Fibroblast of skin of left biceps (primary cell): ENCODE measurements at places on chromosomes 6 and 20.

GRCh38 chr20:462199-462991, at the start of gene TBC1D20:
TBC1D20 (minus strand) TSS chr20:462533; CDS start chr20:462405, 128 bp downstream.
- DNase-seq = peak; percentile 67

GRCh38 chr6:54516321-54516720, 208.1 kb downstream of the TINAG start:
- DNase-seq = no peak

- no peak for DNase-seq
These were observed 115.3 kb upstream of the MRPS10 start for GRCh38 chr6:42332916-42333315.

DNA sequence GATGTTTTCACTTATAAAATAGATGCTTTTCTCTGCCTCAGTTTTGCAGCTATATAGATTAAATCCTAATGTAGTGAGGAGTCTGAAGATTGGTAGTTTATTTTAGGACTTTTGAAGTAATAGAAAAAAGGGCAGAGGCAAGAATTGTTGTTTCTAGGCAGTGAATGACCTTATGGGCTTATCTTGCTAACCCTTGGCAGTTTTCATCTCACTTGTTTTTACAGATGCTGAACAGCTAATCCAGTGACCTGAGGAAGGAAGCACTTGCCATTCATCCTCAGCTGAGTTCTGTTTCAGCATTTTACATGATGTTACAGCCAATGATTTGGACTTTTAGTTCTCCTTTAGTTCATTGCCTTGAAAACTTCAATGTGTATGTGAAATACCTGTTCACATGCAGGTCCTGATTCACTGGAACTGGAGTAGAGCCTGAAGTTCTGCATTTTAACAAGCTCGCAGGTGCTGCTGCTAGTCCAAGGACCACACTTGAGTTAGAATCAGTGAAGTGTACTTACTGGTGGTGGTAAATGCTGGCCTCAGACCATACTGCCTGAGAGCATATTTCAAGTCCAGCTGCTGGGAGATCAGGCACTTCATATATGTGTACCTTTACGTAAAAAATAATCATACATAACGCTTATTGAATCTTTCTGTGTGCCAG, 86.9 kb downstream of the TULP4 start:
- no peak for DNase-seq

DNA sequence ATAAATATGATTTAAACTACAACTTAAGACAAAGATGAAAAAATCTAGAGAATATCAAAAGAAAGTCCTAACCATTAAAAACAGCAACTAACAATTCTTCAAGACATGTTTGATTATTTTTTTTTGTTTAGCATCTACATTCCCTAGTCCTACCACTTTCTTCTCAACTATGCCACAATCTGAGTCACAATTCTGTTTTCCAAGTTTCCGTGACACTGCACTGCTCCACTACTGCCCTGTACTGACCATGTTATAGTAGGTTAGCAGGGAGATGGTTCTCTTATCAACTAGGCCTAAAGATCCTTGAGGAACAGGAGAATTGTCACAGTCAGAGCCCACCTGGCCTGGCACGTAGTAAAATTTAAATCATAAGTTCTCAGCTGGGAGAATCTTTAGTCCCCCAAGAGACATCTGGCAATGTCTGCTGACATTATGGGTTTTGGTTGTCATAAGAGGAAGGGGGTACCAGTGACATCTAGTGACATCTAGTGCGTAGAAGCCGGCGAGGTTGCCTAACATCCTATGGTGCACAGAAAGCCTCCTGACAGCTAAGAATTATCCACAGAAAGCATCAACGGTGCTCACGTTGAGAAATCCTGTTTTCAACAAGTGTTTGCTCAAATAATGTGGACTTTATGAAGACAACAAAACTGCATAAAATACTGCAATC, 100.5 kb downstream of the PDE10A start:
- no peak for DNase-seq

DNA sequence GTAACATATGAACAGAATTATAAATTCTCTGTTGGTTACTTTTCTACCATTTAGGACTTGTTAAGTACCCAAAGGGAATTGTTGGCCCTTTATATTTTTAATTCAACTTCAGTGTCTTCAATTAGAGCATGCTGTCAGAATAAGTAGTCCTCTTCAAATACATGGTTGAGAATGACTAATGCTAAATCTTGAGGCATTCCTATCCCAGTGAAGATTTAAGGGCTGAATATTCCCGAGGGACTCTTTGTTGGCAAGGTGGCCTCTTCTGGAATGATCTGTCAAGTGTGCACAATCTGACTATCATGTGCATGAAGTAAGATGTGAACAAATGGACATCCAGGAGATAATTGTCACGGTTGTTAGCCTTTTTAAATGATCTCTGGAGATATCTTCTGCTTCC, 421.7 kb downstream of the BMP2 start:
- no peak for DNase-seq

DNA sequence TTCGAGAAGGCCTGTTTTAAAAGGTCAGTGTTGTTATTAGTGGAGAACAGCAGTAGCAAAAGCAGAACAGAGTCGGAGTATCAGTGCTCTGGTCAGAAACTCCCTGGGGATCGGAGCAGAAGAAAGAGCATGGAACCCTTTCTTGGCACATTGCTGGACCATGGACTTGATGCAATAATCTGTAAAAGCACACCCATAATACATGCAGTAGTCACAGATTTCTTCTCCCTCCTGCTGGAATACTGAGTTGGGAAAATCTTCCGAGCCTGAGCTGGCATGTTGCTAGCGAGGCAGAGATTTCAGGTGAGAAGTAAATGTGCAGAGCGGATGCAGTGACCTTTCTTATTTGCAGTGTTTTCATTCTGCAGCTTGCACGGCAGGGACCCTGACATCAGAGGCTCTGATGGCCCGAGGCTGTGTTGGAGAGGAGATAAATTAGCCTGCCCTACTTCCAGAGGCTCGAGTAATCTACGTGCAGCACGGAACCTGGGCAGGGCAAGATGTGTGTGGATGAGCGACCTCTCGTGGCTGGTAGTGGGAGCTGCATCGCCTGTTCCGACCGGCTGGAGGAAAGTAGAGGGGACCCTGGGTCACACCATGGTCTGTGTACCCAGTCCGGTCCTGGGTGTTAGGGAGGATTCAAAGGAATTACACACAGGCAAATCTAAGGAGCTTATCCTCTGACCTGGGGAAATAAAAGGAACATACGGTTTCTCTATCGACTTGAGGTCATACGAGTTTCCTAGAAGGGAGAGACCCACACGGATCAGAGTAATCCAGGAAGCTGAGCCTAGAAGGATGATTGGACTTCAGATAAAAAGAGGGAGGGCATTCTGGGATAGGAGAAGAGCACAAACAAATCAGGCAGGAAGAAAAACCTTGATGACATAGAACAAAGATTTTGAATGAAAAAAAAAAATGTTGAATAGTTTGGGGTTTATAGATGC, 137.0 kb upstream of the STMND1 start:
- no peak for DNase-seq

GRCh38 chr6:109894181-109894580, 83.9 kb upstream of the GPR6 start:
- DNase-seq = no peak

GRCh38 chr20:51800060-51800871, 2.1 kb downstream of the SALL4 start:
- no peak for DNase-seq

DNA sequence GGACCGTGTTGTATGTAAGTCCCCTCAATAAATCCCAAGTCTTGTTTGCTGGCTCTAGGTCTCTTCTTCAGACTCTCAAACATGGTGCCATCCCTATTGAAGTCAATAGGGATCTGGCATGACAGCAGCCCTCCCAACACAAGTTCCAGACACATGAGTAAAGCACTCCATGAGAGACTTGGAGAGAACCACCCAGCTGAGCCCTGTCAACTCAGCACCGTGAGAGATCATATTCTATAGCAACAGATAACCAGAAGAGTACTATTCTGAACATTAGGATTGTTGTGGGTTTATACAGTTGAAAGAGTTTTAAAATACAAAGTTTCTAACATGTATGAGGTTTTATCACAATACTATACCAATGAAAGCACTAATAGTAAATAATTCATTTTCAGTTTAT, 23.5 kb downstream of the TMEM14A start:
- DNase-seq = no peak

- no peak for DNase-seq
These were observed 24.5 kb downstream of the ARID1B start for GRCh38 chr6:156801712-156802111.

DNA sequence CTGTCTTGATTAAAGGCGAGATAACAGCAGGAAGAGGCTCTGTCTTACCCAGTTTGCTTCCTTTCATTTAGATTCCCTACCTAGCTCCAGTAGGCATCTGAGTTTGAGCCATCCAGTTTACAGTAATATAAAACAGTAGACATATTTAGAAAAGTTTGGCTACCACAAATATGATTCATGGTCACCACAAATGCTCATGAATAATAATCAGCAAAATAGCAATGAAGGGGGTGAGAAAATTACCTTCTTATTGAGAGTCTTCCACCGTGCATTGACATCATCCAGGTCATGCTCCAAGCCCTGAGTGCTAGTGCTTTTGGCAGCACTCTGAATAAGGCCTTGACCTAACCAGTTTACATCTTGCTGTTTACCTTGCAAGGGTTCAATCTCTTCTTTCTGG, 106.2 kb downstream of the DST start:
- DNase-seq = no peak

DNA sequence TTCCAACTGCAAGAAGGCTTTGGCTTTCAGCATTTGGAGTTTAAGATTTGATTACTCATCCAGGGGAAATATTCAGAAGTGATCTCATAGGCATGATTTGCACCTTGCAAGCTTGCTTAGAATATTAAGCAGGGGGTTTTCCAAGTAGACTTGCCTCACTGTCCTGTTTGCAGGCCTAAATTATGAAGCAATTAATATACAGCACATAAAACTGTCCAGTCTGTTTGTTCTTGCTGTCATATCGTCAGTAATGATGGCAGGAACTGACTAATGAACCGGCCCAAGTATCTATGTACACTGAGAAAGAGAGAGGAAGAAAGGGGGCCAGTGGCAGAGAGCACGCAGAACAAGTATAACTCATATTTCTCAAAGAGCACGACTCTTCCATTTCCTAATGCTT, 212.5 kb upstream of the SUPT3H start:
- DNase-seq = peak; percentile 70

- DNase-seq = no peak
These were observed 94.5 kb downstream of the PERP start for GRCh38 chr6:138012682-138013081.

- DNase-seq = no peak
These were observed 4.1 kb downstream of the CNBD2 start for GRCh38 chr20:35972462-35972861.

DNA sequence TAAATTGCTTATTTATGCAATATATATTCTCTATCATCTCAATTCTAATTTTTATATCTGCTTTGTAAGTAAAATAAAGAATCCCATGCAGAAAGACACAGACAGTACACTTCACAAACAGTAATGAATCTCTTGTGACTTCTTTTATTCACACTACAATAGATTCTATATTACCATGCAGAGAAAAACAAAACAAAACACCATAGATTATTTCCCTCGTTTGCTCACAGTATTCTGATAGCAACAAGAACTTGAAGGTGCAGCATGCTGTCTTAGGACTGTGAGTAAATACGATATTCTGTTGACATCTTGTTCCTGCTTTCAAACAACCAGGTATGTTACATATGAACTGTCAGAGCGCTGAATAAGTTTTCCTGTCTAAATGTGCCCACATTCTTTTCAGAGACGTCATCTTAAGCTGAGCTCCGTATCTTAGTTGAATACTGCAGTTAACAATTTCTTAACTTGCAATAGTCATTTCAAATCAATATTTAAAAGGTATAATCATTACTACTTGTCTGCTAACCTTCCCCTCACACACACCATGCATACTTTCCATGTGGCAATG, 140.1 kb downstream of the BTBD9 start:
- no peak for DNase-seq

- no peak for DNase-seq
These were observed 63.1 kb downstream of the COL12A1 start for GRCh38 chr6:75142721-75143120.

DNA sequence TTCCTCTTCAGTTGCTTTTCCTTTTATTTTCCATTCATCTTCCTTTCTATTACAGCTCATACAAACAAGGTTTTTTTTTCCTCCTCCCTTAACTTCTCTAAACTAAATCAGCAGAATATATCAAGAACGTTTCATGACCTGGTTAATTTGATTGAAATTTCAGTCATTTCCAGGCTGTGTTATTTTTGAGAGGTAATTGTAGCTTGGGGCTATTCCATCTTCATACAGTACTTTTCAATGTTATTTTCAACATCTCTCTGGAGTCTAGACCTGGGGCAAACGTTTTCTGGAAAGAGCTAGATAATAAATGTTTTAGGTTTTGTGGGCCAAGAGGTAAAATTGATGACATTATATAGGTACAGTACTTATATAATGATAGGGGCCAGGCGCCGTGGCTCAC, 4.0 kb upstream of the SLC23A2 start:
- DNase-seq = no peak

DNA sequence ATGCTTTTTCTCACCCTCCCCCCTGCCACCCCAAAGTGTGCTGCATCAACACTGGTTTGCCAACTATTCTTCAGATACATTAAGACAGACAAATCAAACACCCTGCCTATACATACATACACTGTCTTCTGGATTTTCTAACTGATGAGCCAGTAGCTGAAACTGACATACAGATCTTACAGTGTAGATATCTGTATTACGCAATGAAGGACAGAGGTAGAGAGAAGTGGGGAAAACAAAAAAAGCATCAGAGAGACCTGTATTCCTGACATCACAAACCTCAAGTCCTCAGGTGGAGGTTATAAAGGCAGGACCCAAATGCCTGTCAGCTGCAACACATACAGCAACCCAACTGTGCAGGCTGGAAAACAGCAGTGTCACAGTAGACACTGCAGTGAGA, 535.4 kb downstream of the HACE1 start:
- DNase-seq = no peak

DNA sequence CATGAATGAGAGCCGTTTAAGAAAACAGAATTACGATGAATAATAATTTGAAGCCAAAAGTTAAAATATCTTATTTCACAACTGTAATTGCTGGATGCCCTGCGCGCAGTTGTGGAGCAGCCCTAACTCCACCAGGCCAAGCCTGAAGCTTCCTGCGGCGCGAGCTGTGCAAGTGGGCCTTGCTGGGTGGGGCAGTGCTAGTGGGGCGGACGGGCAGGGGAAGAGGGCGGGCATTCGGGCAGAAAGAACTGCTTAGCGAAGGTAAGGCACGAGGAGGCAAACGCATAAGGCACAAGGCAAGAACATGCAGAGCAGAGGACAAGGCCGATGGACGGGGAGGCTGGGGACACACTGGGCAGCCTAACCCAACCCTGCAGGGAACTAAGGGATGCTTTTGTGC, 2.3 kb downstream of the HLA-DQB2 start:
- no peak for DNase-seq
